Fibroblast of skin of right quadriceps (primary cell): ENCODE measurements at places on chromosomes 5 and 9.

DNA sequence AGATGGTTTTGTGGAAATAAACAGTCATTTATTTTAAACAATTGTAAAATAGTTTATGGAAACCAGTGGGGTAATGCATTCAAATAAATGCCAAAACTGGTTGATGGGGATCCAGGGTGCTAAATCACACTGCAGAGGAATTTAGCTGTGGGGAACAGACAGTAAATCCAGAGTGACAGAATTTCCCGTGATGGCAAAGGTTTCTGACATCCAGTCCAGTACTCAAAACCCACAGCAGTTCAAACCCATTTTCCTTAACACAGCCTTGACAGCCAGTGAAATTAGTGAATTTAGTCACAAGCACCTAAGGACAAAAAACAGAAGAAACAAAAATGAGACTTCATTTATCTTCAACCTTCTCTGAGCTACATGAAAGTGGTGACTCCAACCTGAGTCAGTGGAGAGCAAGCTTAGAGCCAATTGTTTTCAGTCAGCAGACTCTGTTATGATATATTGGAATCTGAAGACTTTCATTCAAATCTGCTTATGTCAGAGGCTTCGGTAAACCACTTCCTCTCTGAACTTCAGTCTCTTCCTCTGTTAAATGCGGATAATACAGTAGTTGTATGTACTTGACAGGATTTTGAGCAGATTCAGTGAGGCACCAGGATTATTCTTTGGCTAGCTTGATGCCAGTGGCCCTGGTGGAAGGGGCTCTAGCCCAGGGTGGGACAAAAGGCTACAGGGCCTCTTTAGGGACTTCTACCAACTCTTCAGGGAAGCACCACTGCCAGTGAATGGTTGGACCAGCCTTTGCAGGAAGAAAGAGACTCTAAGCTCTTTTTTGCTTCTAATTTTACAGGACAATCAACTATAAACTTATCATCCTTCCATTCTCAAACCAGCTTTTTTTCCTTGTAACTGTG, 185.3 kb downstream of the MAPKAP1 start:
- DNase-seq: peak; percentile 95

- peak; percentile 48 for DNase-seq
These were observed 36.2 kb downstream of the STC2 start for GRCh38 chr5:173291722-173292658.

GRCh38 chr5:141769671-141770070, 87.6 kb upstream of the ARAP3 start:
- no peak for DNase-seq

DNA sequence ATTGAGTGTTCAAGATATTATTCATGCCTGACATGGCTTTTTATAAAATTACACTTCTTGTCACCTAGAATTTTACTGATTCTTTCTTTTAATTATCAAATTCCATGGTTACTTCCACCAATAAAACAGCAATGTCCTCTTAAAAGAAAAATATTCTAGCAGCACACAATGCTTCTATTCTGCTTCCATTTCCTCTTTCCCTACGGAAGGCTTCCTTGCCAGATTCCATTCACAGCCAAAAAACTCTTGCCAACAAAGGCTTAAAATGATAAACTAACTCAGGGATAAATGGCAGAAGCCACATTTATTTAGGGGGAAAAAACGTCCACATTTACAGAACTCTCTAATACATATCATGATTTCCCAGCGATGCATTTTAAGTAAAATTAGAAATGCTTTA, 111.6 kb downstream of the CTNND2 start:
- DNase-seq: no peak

GRCh38 chr5:27682600-27682999, 644.2 kb upstream of the CDH9 start:
- peak; percentile 1 for DNase-seq

DNA sequence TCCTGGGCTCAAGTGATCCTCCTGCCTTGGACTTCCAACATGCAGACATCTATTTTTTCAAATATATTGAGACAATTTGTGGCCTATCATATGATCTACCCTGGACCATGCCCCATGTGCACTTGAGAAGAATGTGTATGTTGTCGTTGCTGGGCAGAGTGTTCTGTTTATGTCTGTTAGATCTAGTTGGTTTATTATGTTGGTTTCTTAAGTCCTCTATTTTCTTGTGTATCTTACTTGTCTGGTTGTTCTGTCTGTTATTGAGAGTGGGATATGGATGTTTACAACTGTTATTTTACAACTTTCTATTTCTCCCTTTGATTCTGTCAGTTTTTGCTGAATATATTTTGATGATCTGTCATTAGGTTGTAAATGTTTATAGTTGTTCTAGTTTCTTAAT, 10.2 kb upstream of the TMEM171 start:
- no peak for DNase-seq

DNA sequence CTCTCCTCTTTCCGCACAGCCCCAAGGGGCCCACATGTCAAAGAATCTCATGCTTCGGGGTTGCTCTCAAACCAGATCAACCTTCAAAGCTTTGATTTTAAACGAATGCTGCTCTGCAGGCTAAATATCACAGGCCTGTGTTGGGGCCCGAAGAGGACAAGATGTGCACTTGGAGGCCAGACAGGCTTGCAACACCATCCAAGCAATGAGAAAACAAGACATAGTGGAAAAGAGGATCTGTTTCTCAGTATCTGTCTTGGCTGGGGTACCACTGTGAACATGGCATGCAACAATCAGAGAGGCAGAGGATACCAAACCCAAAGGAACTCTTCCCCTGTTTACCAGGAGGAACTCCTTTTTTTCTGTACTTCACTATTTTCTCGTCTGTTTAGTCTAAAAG, 321.8 kb downstream of the SLIT3 start:
- DNase-seq: no peak

DNA sequence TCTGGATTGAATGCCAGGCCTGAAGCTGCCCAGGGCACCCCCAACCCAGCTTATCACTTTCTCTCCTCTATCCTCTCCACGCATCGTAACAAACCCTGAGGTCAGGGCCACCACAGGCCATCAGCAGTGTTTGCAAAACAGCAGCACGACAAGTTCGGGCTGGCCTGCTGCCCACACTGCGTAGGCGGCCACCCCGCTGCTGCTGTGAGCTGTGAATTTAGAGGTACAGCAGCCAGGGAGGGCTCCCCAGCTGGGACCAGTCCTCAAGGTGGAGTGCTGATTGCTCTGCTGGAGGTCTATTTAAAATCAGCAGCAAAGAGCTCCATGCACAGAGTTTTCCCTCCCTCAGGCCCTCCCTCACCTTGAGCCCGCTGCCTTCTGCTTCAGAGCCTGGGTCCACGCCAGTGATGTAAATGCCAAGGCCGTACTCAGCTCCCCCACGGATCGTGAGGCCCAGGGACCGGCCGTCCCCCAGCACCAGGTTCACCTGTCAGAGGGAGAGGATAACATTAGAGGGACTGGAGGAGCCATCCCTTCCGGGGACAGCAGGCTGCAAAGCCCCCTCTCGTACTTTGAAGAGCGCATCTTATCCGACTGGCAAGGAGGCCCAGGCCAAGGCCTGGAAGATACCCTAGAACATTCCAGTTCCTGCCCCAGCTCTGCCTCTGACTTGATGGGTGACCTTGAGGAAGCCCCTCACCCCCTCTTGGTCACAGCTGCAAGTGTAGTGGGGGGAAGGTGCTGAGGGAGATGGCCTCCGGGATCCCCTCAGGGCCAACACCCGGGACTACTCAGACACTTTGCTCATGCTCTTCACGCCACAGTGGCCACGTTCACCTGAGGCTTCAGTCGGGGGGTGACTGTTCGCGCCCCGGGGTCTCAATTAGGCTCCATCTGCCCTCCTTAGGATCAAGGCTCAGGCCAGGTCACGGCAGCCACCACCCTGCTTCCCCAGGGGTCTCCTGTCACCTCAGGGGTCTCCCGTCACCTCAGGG, 39.1 kb downstream of the WHRN start:
- DNase-seq: no peak

- no peak for DNase-seq
These were observed 38.9 kb upstream of the TNFSF15 start for GRCh38 chr9:114844766-114845165.

DNA sequence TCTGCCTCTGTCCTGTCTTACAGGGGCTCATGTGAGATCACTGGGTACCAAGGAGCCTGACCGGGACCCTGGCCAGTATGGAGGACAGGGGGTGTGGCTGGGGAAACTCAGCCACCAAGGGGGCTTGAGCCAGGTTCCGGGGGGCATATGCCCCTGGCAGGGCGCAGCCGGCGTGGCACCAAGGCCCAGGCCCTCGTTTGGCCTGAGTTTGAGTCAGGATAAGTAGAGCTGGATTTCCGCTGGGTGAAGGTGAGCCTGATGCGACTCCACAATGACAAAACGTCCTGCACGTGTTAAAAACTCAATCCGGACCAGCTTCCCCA, 616 bp upstream of the TSPAN17 start:
- no peak for DNase-seq

DNA sequence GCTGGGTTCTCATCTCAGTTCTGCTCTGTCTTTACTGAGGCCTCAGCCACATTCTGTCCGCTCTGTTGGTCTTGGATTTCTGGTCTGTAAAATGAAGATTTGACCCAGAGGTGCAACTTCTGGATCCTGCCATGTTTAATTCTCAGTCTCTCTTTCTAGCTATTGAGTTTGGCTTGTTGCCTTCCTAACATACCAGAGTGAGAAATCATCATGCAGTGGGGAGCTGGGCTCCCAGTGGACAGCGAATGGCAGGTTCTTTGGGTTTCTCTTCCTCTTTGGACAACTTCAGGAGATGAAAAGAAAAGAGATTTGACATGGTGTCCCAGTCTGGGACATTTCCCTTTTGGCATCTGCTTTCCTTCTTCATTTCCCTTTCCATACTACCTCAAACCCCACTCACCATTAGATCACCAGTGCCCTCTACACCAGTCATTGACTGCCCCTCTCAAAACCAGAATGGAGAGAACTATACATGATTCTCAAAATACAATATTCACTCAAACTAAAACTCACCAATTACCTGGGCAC, 334.7 kb downstream of the ACTL7B start:
- peak; percentile 66 for DNase-seq

DNA sequence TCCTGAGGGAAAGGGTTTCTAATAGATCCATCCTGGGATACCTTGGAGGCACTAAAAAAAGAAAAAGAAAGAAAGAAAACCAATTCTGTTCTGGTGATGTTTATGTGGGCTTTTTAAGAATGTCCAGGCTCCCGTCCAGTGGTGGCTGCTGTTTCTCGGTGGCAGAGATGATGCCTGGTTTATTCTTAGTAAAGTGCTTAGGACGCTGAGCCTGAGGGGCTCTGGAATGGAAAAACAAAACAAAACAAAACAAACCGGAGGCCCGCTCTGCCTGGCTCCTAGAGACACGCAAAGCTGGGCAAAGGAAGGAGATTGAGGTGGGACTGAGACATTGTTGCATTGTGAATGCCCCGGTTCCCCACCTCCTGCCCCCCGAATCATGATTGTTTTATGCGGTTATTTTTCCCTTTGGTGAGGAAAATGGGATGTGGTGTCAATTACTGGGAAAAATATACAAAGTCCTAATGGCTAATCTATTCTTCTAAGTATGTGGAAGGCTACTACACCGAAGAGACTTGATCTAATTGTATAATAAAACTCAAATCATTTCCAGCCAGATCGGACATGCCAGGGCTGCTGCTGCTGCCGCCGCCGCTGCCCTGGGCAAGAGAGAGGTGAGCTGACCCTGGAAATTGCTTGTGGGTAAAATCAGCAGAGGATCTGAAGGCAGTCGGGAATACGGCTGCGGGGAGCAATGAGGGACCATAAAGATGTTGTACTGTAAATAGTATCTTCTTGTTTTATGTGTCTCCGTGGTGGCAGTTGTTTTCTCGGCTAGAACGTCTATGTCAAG, 644.9 kb downstream of the CCDC171 start:
- no peak for DNase-seq

DNA sequence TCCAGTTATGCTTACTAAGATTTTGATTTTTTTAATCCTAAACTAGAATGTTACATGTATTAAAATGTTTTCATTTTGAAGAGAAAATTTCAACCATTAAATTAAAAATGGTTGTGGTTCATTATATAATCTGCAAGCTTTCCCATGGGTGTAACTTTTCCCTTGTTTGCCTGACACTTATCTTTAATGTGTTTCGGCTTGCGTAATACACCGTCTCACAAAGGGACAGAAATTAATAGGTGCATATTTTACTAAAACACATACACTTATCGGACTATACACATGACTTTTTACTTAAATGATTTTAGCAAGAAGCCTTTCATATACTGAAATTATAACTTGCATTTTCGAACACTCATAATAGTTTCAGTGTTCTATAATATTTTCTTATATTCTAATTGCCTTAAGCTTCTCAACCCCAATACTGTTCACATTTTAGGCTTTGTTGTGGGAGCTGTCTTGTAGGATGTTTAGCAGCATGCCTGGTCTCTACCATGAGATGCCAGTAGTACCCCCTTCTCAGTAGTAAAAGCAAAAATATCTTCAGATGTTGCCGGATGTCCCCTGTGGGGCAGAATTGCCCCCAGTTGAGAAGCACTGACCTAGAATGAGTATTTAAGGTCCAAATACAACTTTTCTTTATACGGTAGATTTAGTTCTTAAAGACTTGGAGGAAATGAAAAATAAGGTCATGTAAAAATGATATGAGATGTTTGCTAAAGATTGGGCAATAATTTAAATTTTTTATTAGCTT, 28.6 kb downstream of the UGCG start:
- no peak for DNase-seq

- no peak for DNase-seq
These were observed 36.1 kb upstream of the NXNL2 start for GRCh38 chr9:88498880-88499279.

DNA sequence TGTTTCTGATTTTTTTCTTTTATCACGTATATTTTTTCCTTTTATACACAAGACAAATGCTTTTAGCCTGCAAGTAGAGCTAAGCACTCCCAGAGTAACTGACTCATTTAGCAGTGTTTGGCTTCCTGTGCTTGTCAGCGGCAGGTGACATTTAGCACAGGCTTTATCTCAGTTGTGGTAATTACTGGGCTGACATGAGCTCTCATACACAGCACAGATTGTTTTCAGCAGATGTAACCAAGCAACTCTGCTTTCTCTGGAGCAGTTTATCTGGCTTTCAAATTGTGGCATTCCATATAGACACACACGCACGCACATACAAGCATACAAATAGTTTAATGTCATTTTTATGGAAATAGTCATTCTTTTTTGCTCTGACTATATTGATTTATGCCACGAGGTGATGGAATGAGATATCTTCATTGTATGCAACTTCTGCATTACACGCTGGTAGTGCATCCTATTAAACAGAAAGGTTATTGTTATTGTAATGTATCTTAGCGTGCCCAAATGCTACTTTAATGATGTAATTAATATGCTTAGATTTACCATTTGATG, 379.0 kb upstream of the GRAMD2B start:
- DNase-seq: peak; percentile 82

- peak; percentile 35 for DNase-seq
These were observed 33.1 kb downstream of the APTX start for GRCh38 chr9:32968101-32969011.

DNA sequence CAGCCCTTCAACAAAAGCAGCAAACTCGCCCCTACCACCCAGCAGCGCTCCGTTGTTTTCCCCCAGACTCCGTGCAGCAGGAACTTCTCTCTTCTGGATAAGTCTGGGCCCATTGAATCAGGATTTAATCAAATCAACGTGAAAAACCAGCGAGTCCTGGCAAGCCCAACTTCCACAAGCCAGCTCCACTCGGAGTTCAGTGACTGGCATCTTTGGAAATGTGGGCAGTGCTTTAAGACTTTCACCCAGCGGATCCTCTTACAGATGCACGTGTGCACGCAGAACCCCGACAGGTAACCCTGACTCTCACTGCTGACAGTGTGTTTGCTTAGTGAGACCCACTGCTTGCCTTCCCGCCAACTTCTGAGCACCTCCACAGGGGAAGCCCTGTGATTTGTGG, 81.8 kb downstream of the PRDM6 start:
- no peak for DNase-seq

GRCh38 chr5:149869411-149869821, 75.2 kb downstream of the PDE6A start:
- DNase-seq: no peak
